ENCODE measurements at places on chromosomes 11 and 22.
A peak's percentile ranks its signal among the peaks of the same experiment; 100 is the strongest.

GRCh38 chr11:84581083-84581482 lies 1046.1 kb downstream of the DLG2 start:
- peak; percentile 7 for DNase-seq

GRCh38 chr22:40241200-40241763 lies 63.6 kb downstream of the TNRC6B start:
- no peak for DNase-seq

DNA sequence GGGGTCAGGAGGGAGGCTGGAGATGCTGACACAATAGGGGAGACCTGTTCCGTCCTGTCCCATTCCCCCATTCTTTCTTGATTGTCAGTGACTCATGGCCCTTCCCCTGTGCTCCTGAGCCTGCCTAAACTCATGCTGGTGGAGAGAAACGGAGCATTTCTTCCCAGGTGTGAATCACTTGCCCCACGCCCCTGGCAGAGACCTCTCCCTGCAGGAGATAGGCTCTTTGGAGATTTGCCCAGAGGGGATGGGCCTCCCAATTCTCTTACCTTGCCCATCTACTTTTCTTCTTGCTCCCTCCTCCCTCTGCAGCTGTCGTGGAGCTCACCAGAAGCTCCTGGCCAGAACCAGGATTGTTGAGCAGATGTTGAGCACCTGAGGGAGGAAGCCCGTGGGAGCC lies 121.9 kb upstream of the OR9Q1 start:
- DNase-seq, result no peak

GRCh38 chr22:22120160-22120559 lies 124.4 kb upstream of the VPREB1 start:
- DNase-seq, result no peak

GRCh38 chr22:30245181-30245984 lies 1.2 kb downstream of the LIF start:
- DNase-seq, result no peak

GRCh38 chr22:47192651-47193437 lies 430.4 kb downstream of the TBC1D22A start:
- peak; percentile 42 for DNase-seq

Measured in A549 (cell line).